Keratinocyte (primary cell): ENCODE measurements at places on chromosomes 1 and 21.

GRCh38 chr1:194709439-194709838 is 1523.0 kb upstream of the B3GALT2 start:
- no peak for DNase-seq

GRCh38 chr1:74652711-74653139 is 20.9 kb downstream of the ERICH3 start:
- no peak for DNase-seq

DNA sequence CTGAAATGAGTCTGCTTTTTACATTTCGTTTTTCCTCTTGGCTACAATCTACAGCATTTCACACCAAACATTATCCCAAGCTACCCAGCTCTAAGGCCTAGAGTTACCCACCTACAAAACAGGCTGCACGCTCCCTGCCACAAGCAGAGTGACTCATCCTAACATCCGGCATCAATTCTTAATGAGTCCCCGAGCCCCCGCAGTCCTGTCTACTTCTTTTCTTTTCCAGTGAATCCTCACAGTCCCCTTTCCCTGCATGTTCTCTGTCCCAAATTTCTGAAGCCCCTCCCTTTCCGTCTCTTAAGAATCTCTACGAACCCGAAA is 650 bp downstream of the PCNX2 start:
- DNase-seq: no peak

GRCh38 chr21:35358008-35358407 is 308.9 kb upstream of the RUNX1 start:
- no peak for DNase-seq

- DNase-seq: no peak
Observed at GRCh38 chr1:204602111-204602579, 83.4 kb downstream of the LRRN2 start.

GRCh38 chr1:171983584-171983983 is 142.3 kb downstream of the DNM3 start:
- DNase-seq: no peak
